ENCODE measurements at places on chromosomes 7 and 10.

- no peak for DNase-seq
Observed at GRCh38 chr10:88974446-88975376, 15.9 kb upstream of the FAS start.

- no peak for DNase-seq
Observed at GRCh38 chr10:85609509-85609908, 757.1 kb downstream of the GRID1 start.

GRCh38 chr10:59276919-59277318 is 85.4 kb downstream of the FAM13C start:
- DNase-seq, result no peak

GRCh38 chr10:30170814-30171213 is 111.4 kb upstream of the JCAD start:
- no peak for DNase-seq

GRCh38 chr10:60162631-60163030 is 227.0 kb downstream of the ANK3 start:
- no peak for DNase-seq

- no peak for DNase-seq
Observed at GRCh38 chr10:77274046-77274795, 363.4 kb downstream of the KCNMA1 start.

DNA sequence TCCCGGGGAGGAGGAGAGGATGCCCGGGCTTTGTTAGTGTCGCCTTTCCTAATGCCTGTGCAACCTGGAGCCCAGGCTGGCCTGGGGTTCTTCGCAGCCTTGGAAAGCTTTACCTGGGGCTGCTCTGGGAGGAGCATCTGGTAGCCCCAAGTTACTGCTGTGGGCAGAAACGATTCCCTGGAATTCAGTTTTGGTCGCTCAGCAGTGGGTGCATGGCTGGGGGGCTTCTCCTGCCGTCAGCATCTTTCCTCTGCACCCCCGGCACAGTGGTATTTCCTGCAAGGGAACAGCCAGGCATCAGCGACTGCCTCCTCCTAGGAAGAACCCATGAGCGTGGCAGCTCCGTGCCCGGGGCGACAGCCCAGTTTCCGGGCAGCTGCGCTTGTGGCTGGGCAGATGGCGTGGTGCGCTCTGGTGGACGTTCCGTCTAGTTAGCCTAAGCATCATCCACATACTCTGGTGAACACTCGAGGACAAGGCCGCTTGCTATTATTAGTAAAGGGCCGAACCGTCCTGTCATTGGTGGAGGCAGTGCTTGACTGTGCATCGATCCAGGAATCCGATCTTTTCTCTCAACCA is 107.0 kb upstream of the BTBD16 start:
- DNase-seq, result no peak

GRCh38 chr10:132302421-132303310 is 5.1 kb downstream of the STK32C start:
- DNase-seq, result no peak

- DNase-seq, result no peak
Observed at GRCh38 chr7:31104361-31105255, 52.5 kb downstream of the ADCYAP1R1 start.
